ENCODE measurements at places on chromosomes 7 and 10.
A peak's percentile ranks its signal among the peaks of the same experiment; 100 is the strongest.

- no peak for DNase-seq
Measured at GRCh38 chr7:1361016-1361755, 98.1 kb downstream of the MICALL2 start.

DNA sequence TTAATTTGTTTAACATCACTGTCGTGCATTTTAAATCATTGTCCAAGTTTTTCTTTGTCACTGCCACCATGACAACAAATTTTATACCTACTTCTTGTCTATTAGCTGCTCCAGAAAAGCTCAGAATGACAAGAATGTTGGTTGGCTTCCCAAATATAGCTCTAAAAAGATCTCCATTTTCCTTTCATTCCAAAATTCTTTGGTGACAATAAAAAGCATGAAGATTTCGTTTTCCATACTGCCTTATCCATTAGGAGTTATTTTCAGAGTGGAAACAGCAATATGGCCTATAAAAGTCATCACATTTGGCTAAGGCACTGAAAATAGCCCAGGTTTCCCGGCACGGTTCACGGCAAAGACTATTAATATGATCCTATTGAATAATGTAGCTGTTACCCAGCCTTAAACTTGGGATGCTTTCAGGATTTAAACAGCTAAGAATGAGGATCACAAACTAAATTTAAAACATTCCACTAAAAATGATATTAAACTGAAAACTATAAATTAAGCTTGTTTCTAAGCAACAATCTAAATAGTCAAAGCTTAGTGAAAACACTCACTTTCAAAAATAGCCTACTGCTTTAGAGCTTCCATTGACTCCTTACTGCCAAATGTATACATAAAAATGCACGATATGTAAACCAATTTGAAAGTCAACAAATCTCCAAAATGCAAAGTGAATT, 2.7 kb downstream of the CTTNBP2 start:
- no peak for DNase-seq

GRCh38 chr10:11011436-11011835, 6.2 kb upstream of the CELF2 start:
- DNase-seq = no peak

DNA sequence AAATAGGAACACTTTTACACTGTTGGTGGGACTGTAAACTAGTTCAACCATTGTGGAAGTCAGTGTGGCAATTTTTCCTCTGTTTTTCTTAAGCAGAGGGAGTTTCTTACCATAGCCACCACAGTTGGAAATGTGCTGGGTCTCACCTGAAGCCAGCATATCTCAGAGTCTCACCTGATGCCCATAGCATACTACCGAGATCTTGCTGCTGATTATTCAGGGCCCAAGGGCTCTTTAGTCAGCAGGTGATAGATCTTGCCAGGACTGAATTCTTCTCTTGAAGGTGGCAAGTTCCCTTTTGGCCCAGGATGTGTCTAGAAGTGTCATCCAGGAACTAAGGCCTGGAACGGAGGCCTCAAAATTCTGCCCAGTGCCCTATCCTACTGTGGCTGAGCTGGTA, 215.4 kb downstream of the CCDC7 start:
- DNase-seq = no peak

- DNase-seq = no peak
Measured at GRCh38 chr10:22103701-22104470, 100.4 kb upstream of the DNAJC1 start.

DNA sequence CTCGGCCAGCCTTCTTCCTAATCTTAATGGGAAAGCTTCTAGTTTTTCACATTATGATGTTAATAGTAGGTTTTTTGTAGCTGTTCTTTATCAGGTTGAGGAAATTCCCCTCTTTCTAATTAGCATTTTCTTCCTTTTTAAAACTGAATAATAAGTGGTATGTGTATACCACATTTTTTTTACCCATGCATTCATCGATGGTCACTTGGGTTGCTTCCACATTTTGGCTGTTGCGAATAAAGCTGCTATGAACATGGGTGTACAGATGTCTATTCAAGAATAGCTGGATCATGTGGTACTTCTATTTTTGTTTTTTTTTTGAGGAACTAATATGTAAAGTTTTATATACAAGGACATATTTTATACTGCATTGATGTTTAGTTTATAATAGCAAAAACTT, 44.3 kb downstream of the NRF1 start:
- DNase-seq = no peak

- no peak for DNase-seq
Measured at GRCh38 chr7:146787266-146787665, 670.7 kb downstream of the CNTNAP2 start.

GRCh38 chr7:107773027-107773426, 29.1 kb downstream of the CBLL1 start:
- DNase-seq = no peak

DNA sequence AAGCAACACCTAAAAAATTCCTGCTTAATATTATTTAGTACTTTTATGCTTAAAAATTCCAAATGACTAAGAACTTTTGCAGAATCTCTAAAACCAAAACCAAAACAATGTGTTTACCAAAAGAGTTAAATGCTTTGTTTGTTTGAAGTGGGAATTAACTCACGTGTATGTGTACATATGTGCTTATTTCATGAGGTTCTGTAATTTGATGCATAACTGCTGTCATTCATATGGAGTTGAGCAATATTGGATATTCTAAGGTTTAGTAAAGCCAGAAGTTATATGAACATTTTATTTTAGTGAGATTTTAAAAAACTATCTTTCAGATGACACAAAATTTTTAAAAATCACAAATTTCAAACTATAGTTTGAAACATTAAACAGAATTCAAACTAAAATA, 157.1 kb downstream of the PIP4K2A start:
- DNase-seq = no peak

GRCh38 chr10:26213157-26213800, 3.3 kb upstream of the GAD2 start:
- DNase-seq = no peak

DNA sequence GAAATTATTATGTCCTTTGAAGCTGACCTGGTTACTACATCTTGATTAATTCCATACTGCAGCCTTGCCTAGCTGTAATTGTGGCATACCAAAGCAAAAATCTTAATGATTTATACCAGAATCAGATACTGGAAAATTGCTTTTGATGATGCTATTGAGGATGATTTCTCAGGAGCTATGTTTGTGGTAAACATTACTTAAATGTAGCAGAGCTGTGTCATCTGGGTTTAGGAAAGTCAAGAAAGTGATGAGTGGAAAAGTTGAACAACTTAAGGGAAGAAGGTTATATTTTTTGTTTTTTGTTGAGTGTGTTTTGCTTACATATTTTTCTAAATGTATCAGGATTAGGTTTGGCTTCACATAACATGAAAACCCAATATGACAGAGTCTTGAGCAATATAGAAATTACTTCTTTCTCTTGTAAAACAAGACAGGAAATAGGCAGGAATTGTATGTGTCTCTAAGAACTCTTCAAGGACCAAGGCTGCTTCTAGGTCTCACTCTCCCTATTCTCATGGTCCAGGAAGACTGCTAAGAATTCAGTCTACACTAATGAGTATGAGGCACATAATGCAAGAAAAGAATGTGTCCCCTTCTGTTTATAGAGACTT, 87.6 kb upstream of the MTPN start:
- no peak for DNase-seq

- DNase-seq = no peak
Measured at GRCh38 chr10:125797424-125797823, 21.8 kb upstream of the MMP21 start.

DNA sequence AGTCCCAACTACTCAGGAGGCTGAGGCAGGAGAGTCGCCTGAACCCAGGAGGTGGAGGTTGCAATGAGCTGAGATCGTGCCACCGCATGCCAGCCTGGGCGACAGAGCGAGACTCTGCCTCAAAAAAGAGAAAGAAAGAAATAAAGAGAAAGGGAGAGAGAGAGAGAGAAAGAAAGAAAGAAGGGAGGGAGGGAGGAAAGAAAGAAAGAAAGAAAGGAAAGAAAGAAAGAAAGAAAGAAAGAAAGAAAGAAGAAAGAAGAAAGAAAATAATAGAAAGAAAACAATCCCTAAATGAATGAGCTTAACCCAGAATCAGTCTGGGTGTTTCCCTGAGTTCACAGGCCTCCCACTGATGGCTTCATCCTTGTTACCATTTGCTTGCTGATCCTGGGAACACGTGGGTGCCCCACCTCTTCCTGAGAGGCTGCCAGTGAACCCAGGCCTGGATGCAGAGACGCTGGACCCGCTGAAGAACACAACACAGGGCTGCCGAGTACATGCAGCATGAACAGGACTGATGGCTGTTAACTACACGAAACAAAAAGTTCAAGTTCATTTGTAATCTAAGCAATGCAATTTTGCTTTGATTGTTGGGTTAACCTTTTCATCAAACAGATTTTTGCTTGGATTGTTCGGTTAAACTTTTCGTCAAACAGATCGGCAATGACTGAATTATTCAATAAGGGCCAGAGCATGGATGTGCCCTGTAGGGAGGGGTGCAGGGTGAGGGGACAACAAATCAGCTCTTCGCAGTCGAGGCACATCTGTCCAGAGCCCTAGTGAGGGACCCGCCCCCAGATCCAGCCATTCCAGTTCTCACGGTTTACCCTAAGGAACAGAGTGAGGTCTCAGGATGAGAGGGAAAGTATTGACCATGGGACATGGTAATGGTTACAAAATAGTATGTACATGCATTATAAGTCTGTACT, 11.5 kb downstream of the NPFFR1 start:
- no peak for DNase-seq

- DNase-seq = peak; percentile 33
Measured at GRCh38 chr10:89389254-89389653, 3.2 kb upstream of the IFIT1 start.

DNA sequence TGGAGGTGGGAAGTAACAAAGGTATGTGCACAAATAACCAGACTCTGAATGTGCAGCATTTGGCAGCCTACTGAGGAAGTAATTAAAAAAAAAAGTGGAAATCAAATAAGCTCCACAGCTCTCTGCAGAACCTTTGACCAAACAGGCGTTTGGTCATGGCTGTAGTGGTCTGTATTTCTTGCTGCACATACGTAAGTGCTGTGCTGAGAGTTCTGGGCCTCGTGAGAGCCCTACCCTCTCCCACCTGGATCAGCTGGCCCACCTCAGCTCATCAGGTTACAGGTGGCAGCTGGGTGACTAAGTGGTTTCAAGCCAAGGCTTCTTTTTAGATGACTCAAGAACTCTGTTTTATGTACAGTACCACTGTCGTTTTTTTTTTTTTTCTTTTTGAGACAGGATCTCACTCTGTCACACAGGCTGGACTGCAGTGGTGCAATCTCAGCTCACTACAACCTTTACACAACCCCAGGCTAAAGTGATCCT, 178.2 kb upstream of the KLF6 start:
- DNase-seq = no peak

DNA sequence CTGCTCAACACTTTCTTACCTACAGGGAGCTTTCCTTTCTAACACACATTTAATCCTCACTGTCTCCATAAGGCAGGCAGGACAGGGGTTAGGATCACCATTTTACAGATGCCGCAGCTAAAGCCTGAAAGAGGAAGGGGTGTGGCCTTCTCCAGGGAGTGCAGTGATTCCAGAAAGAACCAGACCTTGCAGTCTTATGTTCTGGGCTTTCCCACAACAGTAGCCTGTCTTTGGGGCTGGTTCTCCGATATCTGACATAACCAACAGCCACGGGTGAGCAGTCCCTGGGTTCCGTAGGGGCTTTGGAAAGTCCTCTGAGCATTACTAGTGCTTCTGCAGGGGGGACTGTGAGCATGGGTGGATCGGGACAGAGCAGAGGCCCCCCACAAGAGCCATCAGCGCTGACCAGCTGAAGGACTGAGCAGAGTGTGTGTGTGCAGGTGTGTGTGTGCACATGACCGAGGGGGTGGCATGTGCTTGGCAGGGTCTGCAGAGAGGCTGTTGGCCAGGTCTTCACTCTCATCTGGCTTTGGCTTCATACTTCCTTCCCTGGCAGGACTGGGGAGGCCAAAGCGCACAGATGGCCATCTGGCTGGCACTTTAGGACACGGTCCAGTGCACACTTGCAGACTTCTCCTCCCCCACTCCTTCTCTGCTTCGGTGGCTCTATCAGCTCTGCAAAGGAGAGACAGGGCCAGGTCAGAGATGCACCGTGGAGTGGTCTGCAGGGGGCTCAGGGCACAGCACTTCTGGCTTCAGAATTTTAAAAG, 400.3 kb downstream of the RPS24 start:
- no peak for DNase-seq

DNA sequence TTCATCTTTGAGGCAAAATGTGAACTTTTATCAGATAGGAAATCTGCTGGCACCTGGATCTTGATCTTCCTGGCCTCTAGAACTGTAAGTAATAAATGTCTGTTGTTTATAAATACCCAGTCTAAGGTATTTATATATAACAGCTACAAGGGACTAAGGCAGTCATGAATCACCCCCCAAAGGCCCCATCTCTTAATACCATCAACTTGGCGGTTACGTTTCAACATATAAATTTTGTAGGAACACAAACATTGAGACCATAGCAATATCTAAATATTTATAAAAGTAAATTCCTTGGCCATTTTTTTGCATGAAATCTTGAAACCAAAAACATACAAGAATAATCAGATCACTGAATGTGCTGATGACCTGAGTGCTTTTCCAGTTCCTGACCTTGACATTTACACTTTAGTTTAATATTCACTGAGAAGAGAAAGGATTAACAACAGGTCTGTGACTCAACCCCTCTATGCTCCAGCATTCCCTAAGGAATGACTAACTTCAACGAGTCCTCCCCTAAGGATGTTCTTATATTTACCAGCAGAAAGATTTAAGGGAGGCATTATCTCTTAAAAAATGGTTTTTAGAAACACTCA, 1438.5 kb upstream of the CELF2 start:
- DNase-seq = no peak

- no peak for DNase-seq
Measured at GRCh38 chr7:32479574-32480200, 10.5 kb downstream of the LSM5 start.

DNA sequence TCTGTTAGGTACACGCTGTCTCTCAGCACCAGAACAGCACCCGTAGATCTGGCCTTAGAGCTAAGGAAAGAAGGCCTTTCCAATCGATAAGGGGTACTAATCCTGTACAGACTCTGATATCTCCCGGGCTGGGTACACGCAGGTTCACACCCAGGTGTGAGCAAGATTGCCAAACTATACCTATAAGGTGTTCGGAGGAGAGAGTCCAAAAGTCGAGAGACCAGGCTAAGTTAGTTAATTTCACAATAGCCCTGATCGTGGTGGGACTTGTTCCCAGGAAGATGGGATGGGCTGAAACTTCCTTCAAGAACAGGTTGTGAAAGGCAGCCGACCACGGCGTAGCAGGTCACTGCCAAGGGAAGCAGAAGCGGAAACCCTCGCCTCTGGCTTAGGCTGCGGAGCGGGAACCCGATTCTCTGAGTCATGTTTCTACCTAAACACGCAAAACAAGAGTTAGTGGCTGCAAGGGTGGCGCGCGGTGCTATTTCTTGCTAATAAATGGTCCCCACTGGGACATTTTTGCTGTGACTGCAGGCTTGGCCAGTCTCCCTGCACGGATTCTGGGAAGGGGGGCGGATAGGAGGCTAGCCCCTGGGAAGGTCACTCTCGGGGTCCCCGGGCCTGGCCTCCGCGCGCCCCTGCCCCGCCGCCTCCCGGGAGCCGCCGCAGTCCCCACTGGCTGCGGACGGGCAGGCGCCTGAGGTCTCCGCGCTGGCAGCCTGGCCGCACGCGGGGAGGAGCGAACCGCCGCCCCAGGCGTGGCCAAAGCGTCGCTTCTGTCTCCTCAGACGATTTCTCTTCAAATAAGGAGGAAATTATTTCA, 75.4 kb upstream of the PDSS1 start:
- no peak for DNase-seq

- no peak for DNase-seq
Measured at GRCh38 chr10:13892001-13892491, 305.3 kb downstream of the PRPF18 start.

GRCh38 chr7:94888551-94888950, 18.8 kb upstream of the PPP1R9A start:
- no peak for DNase-seq

GRCh38 chr10:35511647-35512046, 93.5 kb upstream of the GJD4 start:
- no peak for DNase-seq

GRCh38 chr10:43343126-43343525, 28.3 kb upstream of the FXYD4 start:
- no peak for DNase-seq
